ENCODE measurements at places on chromosomes 3 and 15.

GRCh38 chr3:30826531-30826942, 67.9 kb downstream of the GADL1 start:
- peak; percentile 26 for DNase-seq

GRCh38 chr3:118984699-118985098, 49.9 kb downstream of the IGSF11 start:
- no peak for DNase-seq

- peak; percentile 79 for DNase-seq
Measured at GRCh38 chr3:45988804-45989203, 6.8 kb downstream of the FYCO1 start.

DNA sequence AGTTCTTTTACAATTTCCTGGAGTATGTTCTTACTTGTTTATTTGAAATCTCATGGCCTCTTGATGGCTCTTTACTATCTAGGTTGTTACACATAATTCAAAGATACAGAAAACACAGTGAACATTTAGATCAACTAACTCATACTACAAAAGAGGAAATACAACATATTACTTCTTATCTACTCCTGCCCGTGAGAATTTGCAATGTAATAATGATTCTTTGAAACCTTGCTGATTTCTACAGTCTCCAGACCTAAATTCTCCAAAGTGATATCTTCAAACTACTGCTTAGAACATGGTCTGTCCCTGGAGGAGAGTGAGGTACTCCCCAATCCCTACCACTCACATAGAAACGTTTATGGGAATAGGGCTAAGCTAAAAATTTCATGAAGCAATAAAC, 29.9 kb upstream of the GOLGA8B start:
- no peak for DNase-seq

GRCh38 chr3:15262021-15262420, 56.0 kb downstream of the CAPN7 start:
- no peak for DNase-seq

DNA sequence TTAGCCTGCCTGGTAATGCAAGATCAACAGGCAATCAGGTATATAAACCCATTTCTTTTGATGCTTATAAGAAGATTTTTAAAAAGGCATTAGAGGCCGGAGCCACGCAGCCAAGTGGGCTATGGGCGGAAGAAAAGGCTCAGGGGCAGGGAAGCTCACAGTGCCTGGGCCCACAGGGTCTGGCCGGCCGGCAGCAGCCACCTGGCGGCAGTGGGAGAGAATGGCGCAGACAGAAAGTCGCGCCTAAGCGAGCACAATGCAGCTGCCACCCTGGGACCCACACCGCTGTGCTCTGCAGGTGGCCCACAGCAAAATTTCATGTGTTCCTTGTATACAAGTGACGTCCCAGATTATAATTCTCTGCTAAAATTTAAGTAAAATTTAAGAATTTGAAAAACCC, 448.6 kb upstream of the RASGRP1 start:
- no peak for DNase-seq

DNA sequence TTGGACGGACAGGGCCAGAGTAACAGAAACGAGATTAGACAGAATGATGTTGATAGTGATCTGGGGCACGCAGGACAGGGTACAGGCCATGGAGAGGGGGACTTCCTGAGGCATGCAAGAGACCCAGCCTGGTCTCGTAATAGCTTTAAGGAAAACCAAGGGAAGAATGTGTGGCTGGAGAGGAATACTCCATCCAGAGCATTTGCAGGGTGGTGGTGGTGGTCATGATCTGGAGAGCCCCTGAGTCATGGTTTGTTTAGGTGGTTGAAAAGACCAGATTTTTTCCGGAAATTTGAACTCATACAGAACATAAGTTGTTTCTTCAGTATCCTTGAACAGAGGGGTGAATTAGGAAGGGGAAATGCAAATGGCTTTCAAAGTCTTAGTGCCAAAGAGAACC, 138.5 kb downstream of the DUT start:
- no peak for DNase-seq
